ENCODE measurements at places on chromosomes 5 and 9. TPM values are rescaled to one million over a fixed set of nuclear protein-coding genes. Genes with fewer than 3 reads are reported as not detected.

COX7C gene
- 621 TPM for total RNA-seq

AK1 gene
- total RNA-seq, result 83.4 TPM

FOXI1 gene
- not detected for total RNA-seq

GPR151 gene
- total RNA-seq, result not detected

ZFR gene
- total RNA-seq, result 61.9 TPM

SNCAIP gene
- not detected for total RNA-seq

NIPAL4 gene
- 16.4 TPM for total RNA-seq

ATP10B gene
- not detected for total RNA-seq

PLCXD3 gene
- total RNA-seq, result 0.13 TPM

LIFR gene
- total RNA-seq, result 4.3 TPM

C5orf63 gene
- 3.8 TPM for total RNA-seq

ACOT12 gene
- total RNA-seq, result not detected

LCN1 gene
- not detected for total RNA-seq

UBQLN1 gene
- 104 TPM for total RNA-seq

BAAT gene
- total RNA-seq, result 0.34 TPM

ZNG1A gene
- total RNA-seq, result 25.9 TPM

SLC34A1 gene
- total RNA-seq, result not detected

RNF208 gene
- total RNA-seq, result 1.4 TPM

GPR150 gene
- total RNA-seq, result not detected

FRRS1L gene
- 0.19 TPM for total RNA-seq

PAEP gene
- 0.41 TPM for total RNA-seq

Measured in A549 treated with GW870086 at 1 μM for 4 hours (cell line).